ENCODE measurements at places on chromosomes 5 and 9.

DNA sequence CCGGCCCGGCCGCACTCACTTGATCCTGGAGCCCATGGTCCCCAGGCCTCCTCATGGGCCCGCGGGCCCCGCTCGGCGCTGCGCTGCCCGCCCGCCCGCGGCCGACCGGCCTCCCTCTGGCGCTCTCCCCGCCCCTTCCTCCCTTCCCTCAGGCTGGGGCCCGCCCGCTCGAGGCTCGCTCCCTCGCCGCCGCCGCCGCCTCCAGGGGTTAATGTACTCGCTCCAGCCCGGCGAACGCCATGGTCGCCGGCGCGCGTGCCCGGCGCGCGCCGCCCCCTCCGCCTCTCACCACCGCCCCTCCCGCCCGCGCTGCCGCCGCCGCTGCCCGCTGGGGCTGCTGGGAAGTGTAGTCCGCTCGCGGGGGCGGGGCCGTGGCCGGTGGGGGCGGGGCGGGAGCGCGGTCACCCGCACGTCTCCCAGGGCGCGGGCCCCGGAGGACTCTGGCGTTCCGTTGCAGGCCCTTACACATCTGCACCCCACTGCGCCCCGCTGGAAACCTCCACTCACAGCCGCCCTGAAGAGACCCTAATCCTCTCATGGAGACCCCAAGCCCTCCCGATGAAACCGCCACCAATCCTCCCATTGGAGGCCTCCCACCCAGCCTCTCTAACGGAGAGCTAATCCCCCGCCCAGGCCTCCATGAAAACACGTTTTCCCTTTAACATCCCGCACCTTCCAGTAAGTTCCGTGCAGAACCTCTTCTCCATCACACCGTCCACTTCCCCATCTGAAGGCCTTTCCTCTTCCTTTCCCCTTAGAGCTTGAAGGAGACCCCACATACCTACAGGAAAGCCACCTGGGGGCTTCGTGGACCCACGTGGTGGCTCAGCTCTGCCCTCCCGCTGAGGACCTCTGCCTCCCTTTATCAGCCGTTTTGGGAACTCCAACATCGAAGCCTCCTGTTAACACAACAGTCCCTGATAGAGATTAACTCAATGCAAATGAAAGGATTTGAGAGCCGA is at the start of gene DENND1A:
TSS of gene DENND1A (minus strand) at position 257 of the 962 bp plus-strand sequence. CDS start at position 36, 221 bp downstream.
- peak; percentile 74 for DNase-seq

GRCh38 chr5:101686536-101687157 is 609.4 kb downstream of the SLCO4C1 start:
- DNase-seq, result no peak

- peak; percentile 56 for DNase-seq
These were observed 557 bp upstream of the PHF2 start for GRCh38 chr9:93575796-93576257.

- DNase-seq, result no peak
These were observed 635.8 kb upstream of the C9orf72 start for GRCh38 chr9:28209130-28209529.

- peak; percentile 33 for DNase-seq
These were observed 57.3 kb upstream of the C6 start for GRCh38 chr5:41270423-41271251.

DNA sequence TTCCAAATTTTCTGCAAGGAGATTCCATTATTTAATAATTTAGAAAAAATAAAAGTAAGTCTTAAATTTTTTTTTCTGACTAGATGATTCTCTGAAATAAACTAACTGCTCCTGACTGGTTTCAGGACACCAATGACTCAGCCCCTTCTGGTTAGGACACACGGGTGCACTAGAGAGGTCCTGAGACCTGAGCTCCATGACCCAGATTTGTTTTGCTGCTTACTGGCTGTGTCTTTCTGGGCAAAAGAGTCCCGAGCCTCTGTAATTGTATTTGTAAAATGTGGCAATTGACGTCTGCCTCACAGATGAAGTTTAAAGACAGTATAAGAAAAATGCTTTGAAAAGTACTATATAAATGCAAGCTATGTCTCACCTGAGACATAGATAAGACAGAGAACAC is 89.1 kb downstream of the SLC24A2 start:
- DNase-seq, result no peak

DNA sequence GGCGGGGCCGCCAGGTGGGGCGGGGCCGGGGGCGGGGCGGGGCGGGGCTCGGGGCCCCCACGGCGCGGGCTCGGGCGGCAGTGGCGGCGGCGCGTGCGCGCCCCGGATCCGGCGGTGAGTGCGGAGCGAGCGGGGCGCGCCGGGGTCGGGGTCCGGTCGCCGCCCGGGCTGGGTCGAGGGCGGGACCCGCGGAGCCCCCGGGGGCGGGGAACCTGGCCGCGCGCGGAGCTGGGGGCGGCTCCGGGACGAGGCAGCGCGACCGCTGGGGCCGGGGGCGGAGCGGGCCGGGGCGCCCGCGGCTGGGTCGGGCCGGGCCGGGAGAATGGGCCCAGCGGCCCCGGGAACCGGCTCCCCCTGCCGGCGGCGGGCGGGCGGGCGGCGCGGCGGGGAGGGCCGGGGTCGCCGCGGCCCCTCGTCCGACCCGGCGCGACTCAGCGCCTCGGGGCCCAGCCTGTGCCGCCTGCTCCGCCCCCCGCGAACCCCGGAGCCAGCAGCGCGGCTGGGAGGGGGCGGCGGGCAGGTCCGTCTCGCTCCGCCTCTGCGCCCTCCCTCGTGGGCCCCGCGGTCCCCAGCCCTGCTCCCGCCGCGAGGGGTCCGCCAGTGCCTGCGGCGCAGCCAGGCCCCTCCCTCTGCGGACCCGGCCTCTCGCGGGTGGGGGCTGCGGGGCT is 3.1 kb downstream of the EGFL7 start:
- no peak for DNase-seq
